NCI-H460 (cell line): ENCODE measurements at places on chromosomes 12 and 14.

GRCh38 chr14:83320837-83321236, 1787.2 kb upstream of the SEL1L start:
- DNase-seq, result no peak

DNA sequence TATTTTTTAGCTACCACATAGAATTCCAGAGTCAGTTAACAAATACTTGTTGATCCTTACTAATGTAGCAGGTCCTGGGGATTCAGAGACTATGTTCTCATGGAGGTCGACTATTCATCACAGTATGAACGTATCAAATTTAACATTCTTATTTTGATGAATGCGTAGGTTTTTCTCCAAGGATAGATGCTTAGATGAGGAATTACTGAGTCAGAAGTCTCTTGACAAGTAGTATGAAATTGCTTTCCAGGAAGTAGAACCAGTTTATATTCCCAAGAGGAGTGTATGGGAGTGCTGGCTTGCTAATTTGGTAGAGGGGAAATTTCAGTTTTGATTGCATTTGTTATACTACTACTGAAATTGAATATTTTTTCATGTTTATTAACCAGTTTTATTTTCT, 42.8 kb upstream of the CRADD start:
- no peak for DNase-seq

GRCh38 chr14:81353691-81354323, 46.3 kb downstream of the STON2 start:
- no peak for DNase-seq

- no peak for DNase-seq
These were observed 26.9 kb downstream of the WBP11 start for GRCh38 chr12:14776236-14776961.

DNA sequence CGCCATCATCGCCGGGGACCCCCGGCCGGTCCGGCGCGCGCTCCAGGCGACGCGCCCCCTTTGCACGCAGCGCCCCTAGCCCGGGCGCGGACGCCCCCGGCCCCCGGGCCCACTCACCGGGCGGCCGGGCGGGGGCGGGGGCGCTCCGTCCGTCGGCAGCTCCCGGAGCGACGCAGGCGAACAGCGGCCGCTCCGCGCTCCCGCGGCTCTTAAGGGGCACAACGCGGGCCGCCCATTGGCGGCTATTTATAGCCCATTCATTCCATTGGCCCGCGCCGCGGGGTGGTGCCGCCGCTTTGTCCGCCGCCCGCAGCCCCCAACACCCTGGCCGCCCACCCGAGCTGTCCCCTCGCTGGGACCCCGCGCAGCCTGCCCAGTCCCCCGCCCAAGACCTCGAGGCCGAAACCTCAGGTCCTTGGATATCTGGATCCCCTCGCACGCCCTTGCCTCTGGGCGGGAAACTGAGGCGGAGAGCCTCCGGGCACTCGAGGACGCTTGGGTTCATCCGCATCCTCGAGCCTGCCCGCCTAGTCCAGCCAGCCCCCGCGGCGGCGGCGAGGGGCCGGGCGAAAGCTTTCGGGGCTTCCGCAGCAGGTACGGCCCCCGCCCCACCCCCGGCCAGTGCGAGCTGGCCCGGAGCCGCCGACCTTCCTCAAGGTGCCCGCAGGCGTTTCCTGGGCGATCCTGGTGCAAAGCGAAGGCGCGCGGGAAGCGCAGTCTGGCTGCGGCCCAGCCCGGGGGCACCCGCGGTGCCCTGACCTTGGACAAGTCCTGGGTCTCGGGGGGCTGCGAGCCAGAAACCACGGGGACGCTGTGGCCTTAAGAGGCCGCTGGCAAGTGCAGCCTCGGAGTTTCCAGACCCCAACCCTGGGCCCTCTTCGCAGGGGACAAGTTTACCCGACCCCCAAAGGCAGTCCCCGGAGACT, at the start of gene CKB:
CKB (minus strand) TSS at position 182 of the 926 bp plus-strand sequence. CDS start 337 bp downstream, outside the sequence.
- DNase-seq, result peak; percentile 68

DNA sequence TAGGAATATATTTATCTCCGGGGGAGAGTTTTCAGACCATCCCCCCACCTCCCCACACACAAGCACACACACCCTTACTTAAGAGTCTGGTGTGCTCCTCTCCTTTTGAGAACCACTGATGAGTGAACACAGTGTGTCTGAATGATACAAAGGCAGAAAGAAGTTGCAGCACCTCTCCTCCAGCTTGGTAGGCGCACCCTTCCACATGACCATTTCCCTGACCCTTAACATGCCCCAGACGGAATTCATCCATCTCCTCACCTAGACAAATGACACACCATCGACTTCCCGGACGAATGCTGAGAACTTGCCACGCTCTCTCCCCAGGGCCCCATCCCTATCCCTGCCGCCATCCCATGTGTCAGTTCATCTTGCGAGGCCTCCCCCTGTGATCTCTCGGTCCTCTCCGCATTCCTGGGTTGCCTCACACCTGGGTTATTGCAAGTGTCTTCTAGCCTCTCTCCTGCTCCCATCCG, 3.9 kb downstream of the TNFRSF1A start:
- no peak for DNase-seq

- DNase-seq, result no peak
These were observed 216.3 kb downstream of the SLC6A15 start for GRCh38 chr12:84696281-84696680.

DNA sequence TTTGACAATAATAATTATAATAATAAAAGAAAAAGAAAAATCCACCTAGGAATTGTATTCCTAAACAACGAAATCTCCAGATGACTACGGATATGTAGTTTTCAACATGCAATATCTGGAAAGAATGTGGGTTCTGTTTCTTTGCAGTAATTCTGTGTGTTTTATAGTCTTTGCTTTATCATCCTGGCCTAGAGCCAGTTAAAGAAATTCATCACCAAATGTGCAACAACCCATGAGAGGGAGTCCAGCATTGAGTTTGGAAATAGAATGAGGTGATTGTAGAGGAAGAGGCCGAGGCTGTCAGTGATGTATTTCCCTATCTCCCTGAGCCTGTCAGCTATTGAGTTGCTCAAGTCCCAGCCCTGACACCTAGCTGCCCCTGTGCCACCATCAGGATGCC, 200.5 kb upstream of the DCN start:
- no peak for DNase-seq
